ENCODE measurements at places on chromosomes 5 and 9.

- no peak for DNase-seq
These were observed 27.7 kb downstream of the MSX2 start for GRCh38 chr5:174752121-174752520.

GRCh38 chr5:170886210-170886894 is 24.5 kb downstream of the RANBP17 start:
- DNase-seq: no peak

- no peak for DNase-seq
These were observed 48.9 kb upstream of the CHD1 start for GRCh38 chr5:98977723-98978122.

DNA sequence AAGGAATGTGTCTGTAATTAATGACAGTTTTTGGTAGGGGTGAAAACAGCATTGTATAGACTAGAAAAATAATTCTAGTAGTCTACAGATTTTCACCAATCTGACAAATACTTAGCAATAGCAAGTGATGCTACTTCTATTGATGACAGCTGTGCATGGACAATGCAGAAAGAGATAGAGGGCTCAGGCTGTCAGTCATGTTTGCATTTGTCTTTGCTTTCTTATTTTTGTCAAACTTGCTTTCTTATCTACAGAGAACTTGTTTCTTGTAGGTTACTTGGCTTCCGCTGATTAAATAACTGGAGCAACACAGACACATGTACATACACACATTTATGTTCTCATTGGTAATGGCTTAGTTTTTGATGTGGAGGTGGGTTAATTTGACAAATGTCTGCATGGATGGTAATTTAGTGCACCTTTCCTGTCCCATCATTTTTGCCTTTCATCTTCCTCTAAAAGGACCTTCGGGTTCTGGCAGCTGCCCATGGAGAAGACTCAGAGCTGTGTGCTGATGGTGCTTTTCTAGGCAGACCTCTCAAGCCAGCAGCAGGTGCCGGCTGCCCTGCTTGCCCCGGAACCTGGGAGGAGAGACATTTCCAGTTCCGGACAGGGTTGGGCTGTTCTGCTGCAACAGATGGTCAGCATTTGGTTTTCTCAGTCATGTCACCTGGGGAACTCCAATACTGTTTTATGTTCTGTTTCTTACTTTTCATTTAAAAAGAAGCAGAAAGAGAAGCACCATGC is 28.8 kb downstream of the CAMK4 start:
- DNase-seq: no peak

DNA sequence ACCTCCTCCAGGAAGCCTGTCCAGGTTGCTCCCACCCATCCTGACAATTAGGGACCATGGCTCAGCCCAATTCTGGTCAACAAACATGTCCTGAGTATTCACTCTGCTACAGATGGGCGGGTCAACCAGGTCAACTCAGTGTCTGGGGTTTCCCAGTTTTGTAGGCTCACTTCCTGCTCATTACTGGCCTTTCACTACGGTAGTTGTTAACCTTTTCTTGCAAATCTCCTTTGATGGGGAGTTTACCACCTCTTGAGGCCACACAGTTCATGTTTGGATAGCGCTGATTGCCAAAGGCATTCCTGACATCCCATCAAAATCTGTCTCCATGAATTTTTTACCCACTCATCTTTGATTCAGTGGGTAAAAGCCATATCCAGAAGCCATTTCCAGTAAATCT is 13.8 kb downstream of the TMEM8B start:
- no peak for DNase-seq

GRCh38 chr9:38263532-38263931 is 129.0 kb upstream of the ALDH1B1 start:
- DNase-seq: no peak

GRCh38 chr5:643351-643801 is 31.2 kb downstream of the CEP72 start:
- DNase-seq: no peak
